ENCODE measurements at places on chromosomes 13 and 19. TPM values are rescaled to one million over a fixed set of nuclear protein-coding genes. Genes with fewer than 3 reads are reported as not detected.

The KIR2DL4 gene
- total RNA-seq = not detected

The NR1H2 gene
- total RNA-seq = 66.6 TPM

The MAST1 gene
- total RNA-seq = not detected

The TMEM272 gene
- total RNA-seq = 0.19 TPM

The ZNF709 gene
- 7.9 TPM for total RNA-seq

The MIR17HG gene
- 17.5 TPM for total RNA-seq
